ENCODE measurements at places on chromosomes 6 and 20.

GRCh38 chr6:135493218-135493961 lies 4.2 kb downstream of the AHI1 start:
- DNase-seq, result no peak

- no peak for DNase-seq
Observed at GRCh38 chr6:87171938-87172633, 16.7 kb downstream of the ZNF292 start.

GRCh38 chr6:20873425-20874190 lies 339.4 kb downstream of the CDKAL1 start:
- DNase-seq, result no peak

DNA sequence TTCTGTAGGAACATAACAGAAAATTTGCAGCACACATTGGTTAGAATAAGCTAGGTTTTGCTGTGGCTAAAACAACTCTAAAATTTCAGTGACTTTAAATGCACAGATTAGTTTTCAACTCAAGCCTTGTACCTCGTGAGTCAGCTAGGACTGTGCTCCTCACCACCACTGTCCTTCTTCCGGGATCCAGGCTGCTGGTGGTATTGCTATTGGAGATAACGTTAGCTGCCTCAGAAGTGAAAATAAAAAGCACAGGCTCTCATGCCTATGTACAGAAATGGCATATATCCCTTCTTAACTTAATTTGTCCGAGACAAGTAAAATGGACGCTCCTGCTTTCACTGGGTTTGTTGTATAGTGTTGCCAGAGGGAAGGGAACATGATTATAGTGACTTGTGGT lies 931.1 kb upstream of the EYS start:
- DNase-seq, result no peak

- no peak for DNase-seq
Observed at GRCh38 chr20:1816384-1817381, 78.5 kb upstream of the SIRPA start.

DNA sequence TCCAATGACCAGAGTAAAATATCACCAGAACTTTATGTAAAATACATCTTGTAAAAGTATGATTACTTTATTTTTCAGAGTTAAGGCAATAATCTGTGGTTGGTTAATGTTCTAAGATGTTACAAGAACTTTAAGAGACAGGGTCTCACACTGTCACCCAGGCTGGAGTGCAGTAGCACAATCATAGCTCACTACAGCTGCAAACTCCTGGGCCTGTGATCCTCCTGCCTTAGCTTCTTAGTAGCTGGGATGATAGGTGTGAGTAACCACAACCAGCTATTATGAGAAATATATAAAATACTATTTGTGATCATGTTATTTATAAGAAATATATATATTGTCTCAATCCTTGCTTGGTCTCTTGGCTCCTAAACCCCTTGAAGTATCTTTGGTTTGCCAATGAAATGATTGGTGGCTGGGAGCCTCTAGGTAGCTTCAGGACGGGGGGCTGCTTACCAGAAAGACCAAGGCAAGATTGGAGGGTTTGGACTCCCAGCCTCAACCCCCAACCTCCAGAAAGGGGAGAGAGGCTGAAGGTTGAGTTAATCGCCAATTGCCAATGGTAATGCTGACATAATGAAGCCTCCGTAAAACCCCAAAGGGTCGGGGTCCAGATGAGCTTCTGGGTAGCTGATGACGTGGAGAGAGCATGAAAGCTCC lies 15.4 kb downstream of the SOD2 start:
- no peak for DNase-seq

- DNase-seq, result no peak
Observed at GRCh38 chr6:11192167-11192566, 40.3 kb downstream of the NEDD9 start.

- DNase-seq, result no peak
Observed at GRCh38 chr6:24903681-24904080, 32.1 kb downstream of the RIPOR2 start.

DNA sequence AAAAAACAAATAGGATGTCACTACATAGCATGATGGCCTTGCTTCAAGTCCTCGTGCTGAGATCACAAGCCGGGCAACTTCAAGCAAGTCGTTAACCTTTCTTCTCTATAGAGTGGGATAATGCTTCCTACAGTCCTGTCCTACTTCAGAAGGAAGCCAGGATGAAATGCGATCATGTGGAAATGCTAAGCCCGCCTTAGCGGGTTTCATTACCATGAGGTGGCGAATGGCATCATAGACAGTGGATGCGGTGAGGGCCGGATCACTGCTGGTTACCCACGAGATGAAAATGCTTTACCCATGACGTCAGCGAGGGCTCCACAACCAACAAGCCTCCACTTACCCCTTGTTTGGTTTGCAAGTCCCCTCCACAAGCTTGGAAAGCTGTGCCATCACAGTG lies 206.4 kb downstream of the TBXT start:
- no peak for DNase-seq

DNA sequence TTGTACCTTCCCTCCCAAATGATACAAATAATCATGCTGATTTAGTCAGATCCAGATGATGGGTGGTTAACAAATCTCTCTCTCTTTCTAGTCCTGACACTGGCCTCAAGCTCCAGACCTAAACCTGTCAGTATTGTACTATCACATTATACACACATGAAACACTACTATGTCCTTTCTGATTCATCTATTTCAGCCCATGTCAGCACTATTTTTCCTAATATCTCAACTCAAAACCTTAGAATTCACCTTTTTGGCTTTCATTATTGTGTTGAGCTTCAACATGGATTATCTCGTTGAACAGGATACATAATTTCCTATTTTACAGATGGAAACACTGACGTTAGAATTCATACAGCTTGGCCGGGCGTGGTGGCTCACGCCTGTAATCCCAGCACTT lies 3.5 kb downstream of the PIGU start:
- DNase-seq, result no peak

GRCh38 chr20:9442858-9443257 lies 71.5 kb upstream of the LAMP5 start:
- no peak for DNase-seq
